ENCODE measurements at places on chromosomes 6 and 20.
A peak's percentile ranks its signal among the peaks of the same experiment; 100 is the strongest.

DNA sequence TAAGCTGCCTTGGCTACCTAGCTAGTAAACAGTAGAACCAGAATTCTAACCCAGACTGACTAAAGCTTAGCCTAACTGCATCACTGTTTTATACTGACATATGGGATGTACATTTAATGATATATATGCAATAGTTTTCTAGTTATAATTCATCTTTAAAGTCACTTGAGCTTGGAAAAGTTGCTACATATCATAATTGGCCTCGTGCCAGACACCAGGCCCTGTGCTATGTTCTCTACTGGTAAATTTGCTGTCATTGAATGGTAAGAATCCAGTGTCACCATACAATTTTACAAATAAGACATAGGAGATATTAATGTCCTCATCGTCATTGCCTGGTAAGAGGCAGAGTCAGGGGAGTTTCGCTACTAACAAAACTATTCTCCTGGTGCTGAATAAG, 396.8 kb downstream of the CDKAL1 start:
- no peak for DNase-seq

- DNase-seq, result no peak
These were observed 7.2 kb downstream of the THBS2 start for GRCh38 chr6:169246445-169246844.

- DNase-seq, result peak; percentile 64
These were observed 111.6 kb downstream of the RTN4IP1 start for GRCh38 chr6:106517706-106518105.

- DNase-seq, result peak; percentile 44
These were observed 230.6 kb downstream of the TMEM242 start for GRCh38 chr6:157092736-157093135.

- no peak for DNase-seq
These were observed 200.0 kb upstream of the SULF2 start for GRCh38 chr20:47985092-47985850.

- DNase-seq, result no peak
These were observed 82.6 kb upstream of the PREP start for GRCh38 chr6:105485456-105485855.

- no peak for DNase-seq
These were observed 71.2 kb downstream of the CD24 start for GRCh38 chr6:106903299-106903698.

DNA sequence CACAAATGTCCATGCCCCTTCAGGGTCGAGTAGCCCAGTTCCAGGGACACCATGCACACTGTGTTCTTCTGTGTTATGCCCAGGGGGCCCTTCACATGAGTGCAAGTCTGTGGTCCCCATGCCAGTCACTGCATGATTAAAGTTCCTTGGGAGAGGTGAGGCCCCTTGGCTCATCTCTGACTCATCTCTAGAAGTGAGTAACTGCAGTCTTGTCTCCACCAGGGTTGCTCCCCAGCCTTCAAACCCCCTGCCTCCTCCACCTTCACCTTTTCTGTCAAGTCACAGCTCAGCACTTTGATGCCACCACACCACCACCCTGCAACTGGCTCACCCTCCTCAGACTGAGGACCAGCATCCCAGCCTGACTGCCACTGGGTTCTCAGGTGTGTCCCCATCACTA, 161.7 kb downstream of the UNC5CL start:
- DNase-seq, result no peak

DNA sequence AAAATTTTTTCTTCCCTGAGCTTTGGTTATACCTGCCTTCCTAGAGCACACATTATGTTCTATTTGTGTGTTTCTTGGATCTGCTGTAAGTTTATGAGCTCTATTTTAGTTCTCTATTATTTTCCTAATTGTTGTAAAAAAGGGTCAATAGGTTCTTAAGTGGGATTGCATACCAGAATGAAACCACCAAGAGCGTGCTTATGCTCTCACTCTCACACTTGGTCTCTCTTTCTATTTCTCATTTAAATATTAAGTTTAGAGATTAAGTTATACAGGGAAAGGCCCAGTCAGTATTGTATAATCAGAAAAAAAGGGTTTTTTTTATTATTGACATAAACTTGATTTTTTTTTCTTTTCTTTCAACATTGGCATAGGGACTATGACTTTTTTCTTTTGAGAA, 96.8 kb downstream of the RIMS1 start:
- DNase-seq, result no peak

- DNase-seq, result no peak
These were observed 71.7 kb upstream of the RNF24 start for GRCh38 chr20:4086771-4087687.

GRCh38 chr6:141788096-141788495, 344.6 kb upstream of the GJE1 start:
- no peak for DNase-seq

DNA sequence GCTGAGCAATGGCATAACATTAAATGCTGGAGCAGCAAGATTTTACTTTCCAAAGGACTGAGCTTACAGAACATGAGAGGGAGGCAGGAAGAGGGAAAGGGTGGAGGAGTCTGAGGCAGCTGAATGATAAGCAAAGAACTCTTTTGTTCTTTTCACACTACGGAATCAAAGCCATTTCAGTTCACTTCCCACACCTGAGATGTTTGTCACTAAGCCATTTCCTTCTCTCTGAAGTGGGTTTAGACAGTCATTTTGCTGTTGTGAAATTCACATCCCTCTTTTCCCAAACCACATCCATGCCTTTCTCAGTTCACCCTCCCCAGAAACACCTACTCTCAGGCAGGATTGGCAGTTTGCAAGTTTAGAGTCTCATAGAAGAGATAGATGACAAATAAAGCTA, 267.9 kb downstream of the ADGRG6 start:
- DNase-seq, result no peak

GRCh38 chr6:28659250-28659566, 133.5 kb downstream of the GPX5 start:
- DNase-seq, result no peak

GRCh38 chr20:36532388-36532787, 8.9 kb upstream of the MYL9 start:
- no peak for DNase-seq

- DNase-seq, result no peak
These were observed 6.2 kb downstream of the DXO start for GRCh38 chr6:31965700-31966099.

GRCh38 chr6:81865712-81866111, 113.2 kb upstream of the TENT5A start:
- no peak for DNase-seq

- no peak for DNase-seq
These were observed 28.8 kb downstream of the FERMT1 start for GRCh38 chr20:6094063-6094462.

DNA sequence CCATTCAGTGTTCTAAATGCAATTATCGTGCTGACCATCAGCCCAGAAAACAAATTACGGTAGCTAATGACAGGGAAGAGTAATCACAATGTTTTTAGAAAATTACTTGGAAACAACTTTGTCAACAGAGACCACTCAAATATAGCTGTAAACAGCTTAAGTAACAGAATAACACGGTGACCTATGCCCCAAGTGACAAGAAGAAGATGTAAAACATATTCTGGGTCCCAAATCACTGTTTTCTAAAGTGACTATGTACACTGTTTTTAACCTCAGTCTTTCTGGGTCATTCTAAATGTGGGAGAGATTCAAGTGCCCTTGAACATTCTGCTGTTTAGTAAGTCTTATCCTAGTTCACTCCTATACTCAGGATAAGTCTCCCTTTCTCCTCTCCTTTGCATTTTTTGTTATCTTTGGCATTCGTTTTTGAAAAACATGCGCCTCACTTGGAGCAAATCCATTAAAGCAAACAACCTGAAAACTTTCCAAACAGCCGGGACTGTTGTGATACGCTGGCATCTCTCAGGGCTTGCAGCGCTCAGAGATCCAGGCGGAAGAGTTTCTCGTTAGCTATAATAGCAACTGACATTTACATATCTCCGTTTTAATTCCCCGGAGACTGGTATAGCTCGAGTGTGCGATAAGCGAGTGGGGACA, 114.5 kb upstream of the SOX4 start:
- DNase-seq, result no peak

DNA sequence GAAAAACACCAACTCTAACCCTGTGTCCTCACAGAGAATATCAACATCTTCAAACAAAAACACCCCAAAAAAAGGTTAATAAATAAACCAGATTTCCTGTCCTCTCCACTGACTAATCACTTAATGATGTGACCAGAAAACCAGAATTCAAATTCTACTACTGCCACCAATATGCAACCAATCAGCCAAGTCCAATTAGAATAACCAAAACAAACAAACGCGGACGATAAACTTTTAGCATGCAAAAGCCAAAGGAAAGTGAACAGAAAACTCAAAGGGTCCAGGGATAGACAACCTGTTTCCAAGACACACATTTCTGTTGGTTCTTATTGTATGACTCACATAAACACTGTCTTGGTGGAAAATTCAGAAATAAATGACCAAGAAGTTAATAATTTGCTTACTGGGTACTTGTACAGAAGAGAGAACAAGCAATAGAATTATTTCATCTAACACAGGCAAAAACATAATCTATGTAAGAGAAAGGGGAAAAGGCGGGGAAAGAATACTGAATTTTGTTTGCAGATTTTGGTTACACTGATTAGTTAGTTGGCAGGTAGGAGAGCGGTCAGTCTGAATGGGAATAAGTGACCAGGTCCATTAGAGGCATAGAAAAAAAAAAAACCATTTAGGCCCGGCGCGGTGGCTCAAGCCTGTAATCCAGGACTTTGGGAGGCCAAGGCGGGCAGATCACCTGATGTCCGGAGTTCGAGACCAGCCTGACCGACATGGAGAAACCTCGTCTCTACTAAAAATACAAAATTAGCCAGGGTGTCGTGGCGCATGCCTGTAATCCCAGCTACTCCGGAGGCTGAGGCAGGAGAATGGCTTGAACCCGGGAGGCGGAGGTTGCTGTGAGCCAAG, 34.1 kb downstream of the HFE start:
- no peak for DNase-seq

DNA sequence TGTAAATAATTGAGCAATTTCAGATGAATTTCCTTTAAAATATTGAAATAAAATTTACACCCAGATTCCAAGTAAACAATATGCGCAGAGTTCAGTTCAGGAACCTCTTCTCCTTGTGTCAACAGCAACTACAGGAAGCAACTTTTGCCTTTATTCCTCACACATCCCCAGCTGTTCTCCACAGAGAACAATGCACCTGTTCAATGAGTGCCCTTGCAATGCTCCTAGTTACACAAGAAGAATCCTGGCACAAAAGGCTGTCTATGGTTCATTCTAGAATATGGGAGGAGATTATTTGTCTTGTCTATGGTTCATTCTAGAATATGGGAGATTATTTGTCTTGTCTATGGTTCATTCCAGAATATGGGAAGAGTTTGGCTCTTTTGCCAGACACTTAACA, 454.9 kb downstream of the BTBD3 start:
- no peak for DNase-seq

DNA sequence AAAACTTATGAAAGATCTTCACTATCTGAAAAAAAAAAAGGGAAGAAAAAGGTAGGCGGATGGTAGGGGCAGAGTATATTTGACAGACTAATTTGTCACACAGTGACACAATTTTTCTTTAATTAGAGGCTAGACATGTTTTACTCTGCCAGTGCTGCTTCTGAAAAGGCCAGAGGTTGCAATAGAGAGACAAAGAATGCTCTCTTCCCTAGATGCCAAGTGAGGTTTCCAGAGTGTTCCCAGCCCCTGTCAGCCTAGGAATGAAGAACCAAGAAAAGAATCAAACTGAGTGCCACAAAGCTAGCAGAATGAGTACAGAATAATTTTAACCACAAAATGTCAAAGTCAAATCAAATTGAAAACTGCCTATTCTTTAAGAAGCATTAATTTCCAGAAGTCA, 13.0 kb downstream of the PNISR start:
- no peak for DNase-seq

DNA sequence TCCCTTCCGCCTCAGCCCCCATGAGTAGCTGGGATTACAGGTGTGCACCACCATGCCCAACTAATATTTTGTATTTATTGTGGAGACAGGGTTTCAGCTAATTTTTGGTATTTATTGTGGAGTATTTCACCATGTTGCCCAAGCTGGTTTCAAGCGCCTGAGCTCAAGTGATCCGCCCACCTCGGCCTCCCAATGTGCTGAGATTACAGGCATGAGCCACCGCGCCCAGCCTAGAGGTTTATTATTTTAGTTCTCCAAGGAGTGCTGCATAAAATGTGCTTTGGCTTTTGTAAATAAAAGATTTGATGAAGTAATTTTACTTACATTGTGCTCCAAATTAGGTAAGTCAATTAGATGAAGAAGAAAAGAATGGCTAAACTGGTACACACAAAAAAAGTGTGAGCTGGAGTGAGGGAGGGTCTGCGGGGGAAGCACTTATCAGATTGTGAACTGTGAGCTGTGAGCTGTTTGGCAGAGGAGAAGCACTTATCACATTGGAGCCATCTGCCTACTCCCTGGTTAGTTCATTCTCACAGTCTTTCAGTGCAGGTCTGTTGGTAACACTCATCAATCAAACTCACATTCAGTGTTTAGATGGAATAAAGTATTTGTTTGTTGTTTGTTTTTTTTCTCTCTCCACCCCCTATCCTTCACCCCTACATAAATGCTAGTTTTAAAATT, 398.0 kb downstream of the EPHA7 start:
- DNase-seq, result no peak

DNA sequence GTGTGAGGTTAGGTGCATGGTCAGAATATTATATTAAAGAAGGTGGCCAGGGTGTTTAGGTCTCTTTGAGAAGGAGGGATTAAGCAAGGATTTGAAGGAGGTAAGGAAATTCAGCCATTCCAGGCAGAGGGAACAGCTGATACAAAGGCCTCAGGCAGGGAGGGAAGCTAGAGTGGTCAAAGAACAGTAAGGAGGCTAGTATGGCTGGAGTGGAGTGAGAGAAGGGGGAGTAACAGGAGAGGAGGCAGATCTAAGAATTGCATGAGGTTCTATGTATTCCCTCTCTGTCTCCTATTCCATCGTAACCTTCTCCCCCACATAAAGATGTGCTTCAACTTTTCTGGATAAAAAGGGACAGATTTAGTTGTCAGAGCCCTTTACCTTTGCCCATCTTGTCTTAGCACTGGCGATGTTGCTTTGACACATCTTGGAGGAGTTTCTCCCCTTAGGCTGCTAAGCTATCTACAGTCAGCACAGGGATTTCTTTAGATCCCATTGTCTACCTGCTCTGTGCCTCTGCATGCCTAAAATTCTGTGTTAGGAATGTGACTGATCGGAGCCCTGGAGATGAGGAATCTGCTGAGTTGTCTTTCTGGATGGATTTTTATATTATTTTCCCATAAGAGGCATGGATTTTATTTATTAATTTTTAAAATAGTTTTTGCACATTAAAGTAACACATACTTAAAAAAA, 59.9 kb downstream of the KLHL31 start:
- DNase-seq, result no peak

DNA sequence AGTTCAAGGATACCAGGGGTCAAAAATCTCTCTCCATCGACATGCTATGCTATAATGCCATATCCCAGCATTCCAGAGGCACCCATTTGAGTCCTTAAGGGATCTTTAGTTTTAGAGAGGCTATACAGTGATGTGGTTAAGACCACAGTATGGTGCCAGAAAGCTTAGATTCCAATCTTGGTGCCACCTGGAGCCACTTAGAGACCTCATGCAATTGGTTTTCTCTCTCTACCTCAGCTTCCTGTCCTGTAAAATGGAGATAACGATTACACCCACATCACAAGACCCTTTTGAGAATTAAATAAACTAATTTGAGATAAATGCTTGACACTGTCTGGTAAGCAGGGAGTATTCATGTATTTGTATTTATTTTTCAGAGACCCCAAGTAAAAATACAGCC, 39.0 kb downstream of the PLAGL1 start:
- no peak for DNase-seq
